GM23338 (cell line): ENCODE measurements at places on chromosomes 1 and 21.

- DNase-seq, result no peak
Observed at GRCh38 chr1:15947382-15948090, 28.4 kb downstream of the ZBTB17 start.

DNA sequence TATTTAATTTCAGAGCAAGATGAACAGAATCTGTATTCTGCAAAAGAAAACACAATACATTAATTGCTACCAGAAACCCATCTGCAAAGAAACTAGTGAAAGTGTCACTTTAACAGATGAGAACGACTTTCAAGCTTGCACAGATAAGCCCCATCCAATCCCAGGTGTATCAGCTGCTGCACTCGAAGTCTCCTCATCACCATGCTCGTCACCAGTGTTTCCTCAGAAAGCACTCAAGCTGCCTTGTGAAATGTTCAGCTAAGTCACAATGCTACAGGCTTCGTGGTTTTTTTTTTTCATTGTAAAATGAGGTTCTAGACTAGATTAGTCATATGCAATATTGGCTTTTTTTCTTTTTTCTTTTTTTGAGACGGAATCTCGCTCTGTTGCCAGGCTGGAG is 3.3 kb upstream of the TOMM20 start:
- no peak for DNase-seq

GRCh38 chr1:165853528-165854075 is 26.2 kb downstream of the UCK2 start:
- DNase-seq, result no peak

GRCh38 chr1:226611301-226611700 is 62.7 kb downstream of the STUM start:
- peak; percentile 47 for DNase-seq

- DNase-seq, result no peak
Observed at GRCh38 chr1:156226782-156227181, 14.0 kb downstream of the PMF1 start.

DNA sequence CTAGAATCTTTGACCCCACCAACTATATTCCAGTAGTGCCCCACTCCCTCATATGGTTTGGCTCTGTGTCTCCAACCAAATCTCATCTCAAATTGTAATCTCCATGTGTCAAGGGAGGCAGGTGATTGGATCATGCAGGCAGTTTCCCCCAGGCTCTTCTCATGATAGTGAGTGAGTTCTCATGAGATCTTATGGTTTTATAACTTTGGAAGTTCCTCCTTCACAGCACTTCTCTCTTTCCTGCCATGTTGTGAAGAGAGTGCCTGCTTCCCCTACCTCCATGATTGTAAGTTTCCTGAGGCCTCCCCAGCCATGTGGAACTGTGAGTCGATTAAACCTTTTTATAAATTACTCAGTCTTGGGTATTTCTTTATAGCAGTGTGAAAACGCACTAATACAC is 7.7 kb upstream of the SAMD13 start:
- no peak for DNase-seq

GRCh38 chr21:31204801-31205200 is 139.3 kb downstream of the TIAM1 start:
- DNase-seq, result no peak

DNA sequence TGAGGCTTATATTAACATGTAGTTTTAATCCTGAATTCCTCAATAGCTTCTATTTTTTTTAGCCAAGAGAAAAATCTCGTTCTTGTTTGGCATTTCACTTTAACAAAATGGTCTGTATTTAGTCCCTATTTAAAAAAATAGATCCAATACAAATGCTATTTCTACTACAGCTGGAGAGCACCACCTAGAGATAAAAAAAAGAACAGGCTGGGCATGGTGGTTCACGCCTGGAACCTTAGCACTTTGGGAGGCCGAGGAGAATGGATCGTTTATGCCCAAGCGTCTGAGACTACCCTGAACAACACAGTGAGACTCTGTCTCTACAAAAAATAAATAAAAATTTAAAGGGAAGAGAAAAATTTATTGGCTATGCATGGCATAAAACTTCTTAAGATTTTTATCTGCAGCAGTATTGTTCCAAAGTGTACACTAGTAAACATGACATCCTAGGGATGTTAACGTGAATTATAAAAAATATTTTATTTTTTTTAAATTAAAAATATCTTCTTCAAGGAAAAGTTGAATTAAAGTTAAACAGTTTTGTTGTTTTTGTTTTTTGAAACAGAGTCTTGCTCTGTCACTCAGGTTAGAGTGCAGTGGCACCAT is 4.4 kb downstream of the ST7L start:
- peak; percentile 55 for DNase-seq

GRCh38 chr1:183837062-183837461 is 32.1 kb downstream of the RGL1 start:
- DNase-seq, result no peak

- DNase-seq, result peak; percentile 30
Observed at GRCh38 chr1:224433041-224433691, 1.4 kb downstream of the WDR26 start.

GRCh38 chr21:41616031-41616591 is 108.2 kb upstream of the TMPRSS2 start:
- no peak for DNase-seq

GRCh38 chr1:197787623-197788536 is 12.6 kb upstream of the DENND1B start:
- DNase-seq, result no peak

DNA sequence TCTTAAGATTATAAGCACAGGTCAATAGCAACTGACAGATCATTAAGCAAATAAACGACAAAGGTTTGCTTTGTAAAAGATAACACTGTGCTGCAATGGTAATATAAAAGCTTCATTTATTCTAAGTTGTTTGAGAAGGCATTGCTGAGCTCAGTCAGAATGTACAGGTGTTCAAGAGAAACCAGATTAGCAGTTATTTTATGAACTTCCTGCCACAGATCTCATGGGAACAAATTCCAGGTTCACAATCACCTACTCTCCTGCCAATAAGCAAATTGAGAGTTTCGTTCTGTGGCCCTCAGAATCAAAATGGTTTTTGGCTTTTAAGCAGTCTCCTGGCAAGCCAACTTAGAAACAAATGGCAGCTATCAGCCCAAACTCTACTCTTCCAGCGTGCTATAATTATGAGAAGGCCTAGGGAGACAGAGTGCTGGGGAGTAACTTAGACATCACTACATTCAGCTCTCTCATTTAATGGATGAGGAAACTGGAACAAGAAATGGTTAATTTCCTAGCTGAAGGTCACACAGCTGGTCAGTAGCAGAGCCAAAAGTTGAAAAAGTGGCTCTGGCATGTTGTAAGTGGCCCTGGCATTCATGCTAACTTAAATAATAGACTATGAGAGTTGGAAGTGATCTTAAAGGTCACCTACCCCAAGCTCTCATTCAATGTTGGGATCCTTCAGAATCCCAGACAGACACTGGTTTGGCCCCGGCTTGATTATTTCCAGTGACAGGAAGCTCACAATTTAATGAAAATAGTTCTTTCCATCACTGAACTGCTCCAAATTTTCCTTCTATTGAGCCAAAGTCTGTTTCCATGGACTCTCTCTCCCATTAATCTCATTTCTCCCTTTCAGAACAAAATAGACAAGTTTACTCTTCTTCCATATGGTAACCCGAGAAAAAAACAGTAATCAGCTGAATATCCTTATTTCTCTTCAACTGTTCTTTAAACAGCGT is 82.6 kb upstream of the EDEM3 start:
- no peak for DNase-seq

DNA sequence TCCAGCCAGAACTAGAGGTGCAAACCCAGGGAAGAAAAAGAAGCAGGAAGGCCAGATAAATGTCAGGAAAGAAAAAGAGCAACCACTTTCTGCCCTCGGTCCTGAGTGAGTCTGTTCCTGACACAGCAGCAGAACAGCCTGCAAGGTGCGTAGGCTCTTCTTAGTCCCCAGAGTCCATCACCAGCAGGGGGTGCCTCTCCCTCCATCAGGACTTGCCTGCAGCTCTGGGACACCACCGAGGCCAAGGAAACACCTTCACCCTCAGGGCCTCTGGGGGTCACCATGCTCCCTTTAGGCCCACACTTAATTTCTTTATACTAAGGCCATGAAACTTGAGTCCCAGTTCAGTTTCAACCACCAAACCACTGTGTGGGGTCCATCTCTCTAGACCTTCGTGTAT is 43.7 kb upstream of the NFASC start:
- peak; percentile 91 for DNase-seq

DNA sequence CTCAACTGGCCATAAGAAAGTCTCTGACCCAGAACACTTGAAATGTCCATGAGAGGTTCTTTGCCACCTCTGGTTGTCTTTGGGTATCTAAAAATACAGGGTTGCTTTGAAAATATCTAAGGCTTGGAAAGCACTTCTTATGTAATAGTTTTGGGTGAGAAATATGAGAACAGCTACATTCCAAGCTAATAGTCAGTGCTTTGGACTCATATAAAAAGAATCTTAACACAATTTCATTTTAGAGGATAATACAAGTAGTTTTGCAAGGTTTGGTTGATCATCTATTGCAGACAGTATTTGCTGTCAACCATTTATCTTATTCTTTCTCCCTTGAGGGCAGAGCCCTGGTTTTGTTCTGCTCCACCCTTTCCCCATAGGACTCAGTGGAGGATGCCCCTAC is 207.5 kb downstream of the KCNK2 start:
- no peak for DNase-seq

DNA sequence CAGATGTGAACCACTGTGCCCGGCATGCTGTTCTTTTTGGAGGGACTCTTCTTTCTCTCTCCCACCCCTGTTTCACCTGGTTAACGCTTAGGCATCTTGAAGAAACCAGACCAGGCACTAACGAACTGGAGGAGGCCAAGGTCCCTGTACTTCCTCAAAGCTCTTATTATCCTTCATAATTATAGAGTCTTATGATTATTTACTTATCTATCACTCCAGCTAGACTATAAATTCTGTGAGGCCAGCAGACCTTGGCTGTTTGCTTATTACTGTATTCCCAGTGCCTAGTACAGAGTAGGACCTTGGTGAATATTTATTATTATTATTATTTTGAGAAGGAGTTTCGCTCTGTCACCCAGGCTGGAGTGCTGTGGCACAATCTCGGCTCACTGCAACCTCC is 5.8 kb downstream of the CSF3R start:
- DNase-seq, result no peak

DNA sequence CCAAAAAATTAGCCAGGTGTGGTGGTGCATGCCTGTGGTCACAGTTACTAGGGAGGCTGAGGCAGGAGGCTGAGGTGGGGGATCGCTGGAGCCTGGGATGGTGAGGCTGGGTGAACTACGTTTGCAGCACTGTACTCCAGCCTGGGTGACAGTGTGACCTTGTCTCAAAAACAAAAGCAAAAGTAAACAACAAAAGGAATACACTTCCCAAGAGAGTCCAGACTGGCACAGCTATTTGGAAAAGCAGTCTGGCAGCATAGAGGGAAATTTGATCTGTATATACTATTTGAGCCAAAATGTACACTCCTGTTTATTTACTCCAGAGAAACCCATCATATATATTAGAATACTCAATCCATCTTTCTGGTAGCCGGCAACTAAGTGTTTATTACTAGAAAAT is 107.0 kb upstream of the HMCN1 start:
- no peak for DNase-seq

- DNase-seq, result no peak
Observed at GRCh38 chr1:245871915-245872314, 635.2 kb downstream of the SMYD3 start.

DNA sequence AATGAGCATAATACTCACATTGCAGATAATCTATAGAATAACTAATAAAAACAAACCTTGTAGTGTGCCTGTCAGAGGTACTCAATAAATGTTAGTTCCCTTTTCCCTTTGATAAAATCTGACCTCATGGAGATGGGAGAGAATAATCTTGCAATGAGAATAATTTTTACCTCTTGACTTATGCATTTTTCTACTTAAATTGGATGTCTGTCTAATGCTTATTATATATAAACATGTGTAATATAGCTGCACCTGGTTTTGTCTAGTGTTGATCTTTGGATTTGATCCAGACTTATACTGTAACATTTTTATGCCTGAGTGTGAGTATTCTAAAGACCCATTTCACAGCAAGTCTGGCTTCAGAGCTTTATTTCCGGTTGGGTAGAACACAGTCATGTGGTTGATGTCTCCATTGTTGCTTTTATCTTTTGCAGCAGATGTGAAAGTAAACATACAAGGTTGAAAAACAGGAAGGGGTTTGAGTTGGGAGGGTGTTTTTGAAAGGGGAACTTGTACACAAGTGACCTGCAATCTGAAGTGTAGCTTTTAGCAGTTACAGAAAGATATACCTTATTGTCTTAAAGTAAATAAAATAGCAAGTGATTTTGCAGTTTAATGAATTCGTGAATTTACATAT is 12.4 kb downstream of the EPB41 start:
- DNase-seq, result peak; percentile 16

DNA sequence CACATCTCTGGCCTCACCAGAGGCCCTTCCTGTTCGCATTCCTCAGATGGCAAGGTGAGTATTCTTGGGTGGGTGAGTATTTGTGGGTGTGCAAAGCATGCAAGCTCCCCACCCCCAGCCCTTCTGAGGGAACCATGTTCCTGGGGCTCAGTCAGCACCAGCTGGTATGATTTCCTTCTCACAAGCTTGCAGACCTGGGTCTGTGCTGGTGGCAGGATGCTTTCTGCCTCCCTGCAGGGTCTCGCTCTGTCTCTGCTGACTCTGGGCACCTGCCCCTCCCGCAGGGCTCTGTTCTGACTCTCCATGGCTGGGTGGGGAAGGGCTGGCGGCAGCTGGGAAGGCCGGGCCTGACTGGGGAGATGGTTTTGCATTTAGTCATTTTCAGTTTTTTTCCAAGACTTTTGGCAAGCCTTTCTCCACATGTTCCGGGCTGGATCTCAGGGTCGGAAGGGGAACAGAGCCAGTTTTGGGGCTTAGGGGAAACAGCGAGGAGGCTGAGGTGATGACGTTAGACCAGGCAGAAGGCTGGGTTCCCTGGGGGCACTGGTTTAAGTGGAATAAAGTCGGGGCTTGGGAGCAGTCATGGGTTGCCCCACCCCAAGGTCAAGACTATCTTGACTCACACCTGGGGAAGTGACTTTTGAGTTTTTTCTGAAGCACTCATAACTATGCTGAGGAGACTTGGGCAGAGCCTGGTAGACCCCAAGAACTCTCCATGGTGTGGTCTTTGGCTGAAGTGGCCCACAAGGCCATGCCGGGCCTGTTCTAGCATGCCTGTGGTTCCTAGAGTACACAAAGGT is 6.2 kb downstream of the RASSF5 start:
- DNase-seq, result no peak

DNA sequence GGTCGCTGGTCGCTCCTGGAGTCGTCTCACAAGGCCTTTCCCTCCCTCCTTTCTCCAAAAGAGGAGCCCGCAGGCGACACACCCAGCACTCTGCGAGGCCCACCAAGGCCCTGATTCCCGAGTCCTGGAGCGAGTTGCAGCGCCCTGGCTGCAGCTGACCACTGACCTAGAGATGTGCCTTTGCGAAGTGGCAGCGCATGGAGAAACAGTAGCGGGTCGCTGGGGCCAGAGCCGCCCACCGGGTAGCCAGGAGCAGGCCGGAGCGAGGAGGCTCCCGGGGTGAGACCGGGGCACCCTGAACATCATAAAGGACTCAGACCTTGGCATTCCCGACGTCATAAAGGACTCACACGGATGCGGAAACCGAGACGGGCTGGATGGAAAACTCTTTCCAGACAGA is 10.3 kb upstream of the NBPF11 start:
- DNase-seq, result peak; percentile 14

DNA sequence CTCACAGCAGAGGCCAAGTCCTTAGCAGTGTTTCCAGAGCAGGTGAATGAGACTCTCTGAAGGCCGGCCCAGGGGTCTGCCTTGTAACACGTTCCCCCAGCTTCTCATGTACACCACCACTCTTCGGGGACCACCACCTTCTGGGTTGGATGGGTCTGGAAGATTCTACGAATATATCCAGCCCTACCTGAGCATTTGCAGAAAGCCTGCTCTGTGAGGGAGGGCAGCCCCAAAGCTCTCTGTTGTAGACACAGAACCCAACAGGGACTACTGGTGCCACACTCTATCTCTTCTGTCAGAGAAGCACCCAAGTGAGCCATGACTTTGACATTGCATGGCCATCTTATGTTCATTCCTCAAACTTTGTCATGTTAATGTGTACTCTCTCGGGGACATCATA is 61.8 kb downstream of the CD247 start:
- DNase-seq, result no peak
